Activated B cell treated with CpG ODN at 0.5 μM for 24 hours (primary cell): ENCODE measurements at places on chromosomes 5 and 9. TPM values are rescaled to one million over a fixed set of nuclear protein-coding genes. Genes with fewer than 3 reads are reported as not detected.

DNA sequence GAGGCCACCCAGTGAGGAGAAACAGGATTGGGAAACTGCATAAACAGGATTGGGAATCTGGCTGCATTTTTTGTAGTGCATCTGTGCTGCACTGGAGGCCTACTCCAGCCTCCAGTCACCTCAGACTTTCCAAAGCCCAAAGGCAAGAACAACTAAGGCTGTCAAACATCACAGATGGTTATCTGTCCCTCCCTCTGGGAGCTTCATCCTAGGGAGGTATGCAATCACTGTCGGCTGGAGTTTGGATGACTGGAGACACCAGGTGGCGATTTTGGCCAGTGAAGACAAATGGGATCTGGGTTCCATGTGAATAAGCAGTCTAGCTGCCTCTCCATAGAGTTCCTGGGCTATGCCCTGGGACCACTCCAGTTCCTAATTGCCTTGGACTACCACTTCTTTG is 9.3 kb upstream of the SPINK13 start:
- peaks cover 2% of the 10 kb centered on the region for H3K27me3 ChIP-seq
- DNase-seq = no peak
- no peaks in the 10 kb centered on the region for H3K36me3 ChIP-seq
- no peak overlapping the region for H3K27ac ChIP-seq
- no peaks in the 10 kb centered on the region for H3K4me1 ChIP-seq
- H3K4me3 ChIP-seq = no peak overlapping the region

The SPATA31A3 gene
- not detected in 2 replicates for total RNA-seq

GRCh38 chr9:135907006-135907430 is 328 bp downstream of the CAMSAP1 start:
- H3K27ac ChIP-seq = no peak overlapping the region
- peaks cover 44% of the 10 kb centered on the region for H3K4me1 ChIP-seq
- H3K4me3 ChIP-seq = peak overlapping the region; percentile 32
- no peaks in the 10 kb centered on the region for H3K27me3 ChIP-seq
- H3K36me3 ChIP-seq = peaks cover 28% of the 10 kb centered on the region
- no peak for DNase-seq

DNA sequence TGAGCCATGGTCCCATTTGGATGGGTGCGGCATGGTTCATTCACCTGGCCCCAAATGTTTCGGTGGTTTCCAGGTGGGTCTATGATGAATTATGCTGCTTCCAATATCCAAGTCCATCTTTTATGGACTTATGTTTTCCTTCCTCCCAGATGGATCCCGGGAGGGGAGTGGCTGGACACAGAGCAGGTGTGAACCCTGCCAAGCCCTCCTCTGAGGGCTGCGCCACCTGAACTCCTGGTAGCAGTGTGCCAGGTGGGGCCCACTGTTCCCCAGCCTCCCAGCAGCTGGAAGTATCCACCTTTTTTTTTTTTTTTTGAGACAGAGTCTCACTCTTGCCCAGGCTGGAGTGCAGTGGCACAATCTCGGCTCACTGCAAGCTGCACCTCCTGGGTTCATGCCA is 42.9 kb downstream of the WNK2 start:
- peaks cover 11% of the 10 kb centered on the region for H3K27me3 ChIP-seq
- no peak overlapping the region for H3K4me3 ChIP-seq
- no peak overlapping the region for H3K27ac ChIP-seq
- H3K36me3 ChIP-seq = no peaks in the 10 kb centered on the region

GRCh38 chr5:88374391-88374790 is 105.7 kb upstream of the TMEM161B start:
- DNase-seq = no peak
- H3K4me3 ChIP-seq = no peak overlapping the region
- no peaks in the 10 kb centered on the region for H3K36me3 ChIP-seq
- no peak overlapping the region for H3K27ac ChIP-seq
- H3K27me3 ChIP-seq = peaks cover 5% of the 10 kb centered on the region

The MCTP1 gene
- total RNA-seq = 0.86 and 1.9 TPM in 2 replicates

The IL7R gene
- total RNA-seq = 1.9 and 3.0 TPM in 2 replicates

- no peak for DNase-seq
- H3K4me3 ChIP-seq = no peak overlapping the region
- H3K36me3 ChIP-seq = no peaks in the 10 kb centered on the region
- no peak overlapping the region for H3K27ac ChIP-seq
- no peaks in the 10 kb centered on the region for H3K27me3 ChIP-seq
Measured at GRCh38 chr5:27392716-27393115, 354.3 kb upstream of the CDH9 start.

The PTPA gene
- total RNA-seq = 65.5 and 67.2 TPM in 2 replicates

The SLC45A2 gene
- not detected in 2 replicates for total RNA-seq

- no peaks in the 10 kb centered on the region for H3K27me3 ChIP-seq
- no peaks in the 10 kb centered on the region for H3K4me1 ChIP-seq
- no peak for DNase-seq
Measured at GRCh38 chr9:111389406-111389805, 59.4 kb upstream of the OR2K2 start.

- H3K27ac ChIP-seq = no peak overlapping the region
- H3K36me3 ChIP-seq = no peaks in the 10 kb centered on the region
- H3K4me3 ChIP-seq = no peak overlapping the region
- no peaks in the 10 kb centered on the region for H3K27me3 ChIP-seq
Measured at GRCh38 chr5:85681871-85682270, 935.9 kb upstream of the COX7C start.

- no peak overlapping the region for H3K27ac ChIP-seq
- no peak for DNase-seq
- no peaks in the 10 kb centered on the region for H3K27me3 ChIP-seq
- no peak overlapping the region for H3K4me3 ChIP-seq
- no peaks in the 10 kb centered on the region for H3K4me1 ChIP-seq
- H3K36me3 ChIP-seq = no peaks in the 10 kb centered on the region
Measured at GRCh38 chr9:70672161-70672649, 257.7 kb upstream of the KLF9 start.

The FOXD4L3 gene
- total RNA-seq = not detected in 2 replicates

The IL5 gene
- total RNA-seq = not detected in 2 replicates

DNA sequence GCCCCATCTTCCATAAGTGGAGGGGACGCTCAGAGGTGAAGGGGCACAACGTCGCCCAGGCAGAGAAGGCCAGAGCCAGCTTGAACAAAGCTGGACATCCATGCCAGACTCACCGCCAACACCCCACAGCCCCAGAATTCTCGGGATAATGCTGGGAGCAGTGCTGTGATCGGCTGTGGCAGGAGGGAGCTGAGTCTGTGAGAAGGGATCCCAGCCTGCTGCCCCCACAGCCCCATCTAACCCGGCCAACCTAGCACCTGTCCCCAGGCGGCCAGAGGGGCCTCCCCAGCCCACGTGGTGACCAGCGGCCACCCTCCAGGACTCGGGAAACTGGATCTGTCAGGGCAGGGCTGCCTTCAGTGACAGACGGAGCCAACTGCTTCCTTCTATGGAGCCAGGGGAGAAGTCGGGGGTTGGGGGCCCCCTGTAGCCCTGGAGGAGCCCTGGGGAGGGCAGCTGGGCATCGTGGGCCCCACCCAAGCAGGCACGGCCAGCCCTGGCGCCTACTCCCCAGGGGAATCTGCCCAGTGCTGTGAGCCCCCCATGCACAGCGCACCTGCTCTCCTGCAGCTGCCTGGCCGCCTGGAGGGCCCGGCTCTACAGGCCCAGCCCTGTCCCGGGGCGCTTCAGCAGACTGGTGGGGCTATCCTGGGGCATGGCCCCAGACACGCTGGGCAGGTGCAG is 6.0 kb downstream of the BRD3 start:
- no peak overlapping the region for H3K4me3 ChIP-seq
- no peak for DNase-seq
- no peak overlapping the region for H3K27ac ChIP-seq
- peaks cover 74% of the 10 kb centered on the region for H3K4me1 ChIP-seq
- no peaks in the 10 kb centered on the region for H3K27me3 ChIP-seq
